ENCODE measurements at places on chromosomes 6 and 20. TPM values are rescaled to one million over a fixed set of nuclear protein-coding genes. Genes with fewer than 3 reads are reported as not detected.

GRCh38 chr20:58309591-58310290 lies at the start of gene RAB22A:
Gene RAB22A, plus strand, starts transcription at chr20:58309715. Its CDS starts 262 bp downstream, at chr20:58309977.
- no peak for DNase-seq

The GATA5 gene
- total RNA-seq, result not detected

DNA sequence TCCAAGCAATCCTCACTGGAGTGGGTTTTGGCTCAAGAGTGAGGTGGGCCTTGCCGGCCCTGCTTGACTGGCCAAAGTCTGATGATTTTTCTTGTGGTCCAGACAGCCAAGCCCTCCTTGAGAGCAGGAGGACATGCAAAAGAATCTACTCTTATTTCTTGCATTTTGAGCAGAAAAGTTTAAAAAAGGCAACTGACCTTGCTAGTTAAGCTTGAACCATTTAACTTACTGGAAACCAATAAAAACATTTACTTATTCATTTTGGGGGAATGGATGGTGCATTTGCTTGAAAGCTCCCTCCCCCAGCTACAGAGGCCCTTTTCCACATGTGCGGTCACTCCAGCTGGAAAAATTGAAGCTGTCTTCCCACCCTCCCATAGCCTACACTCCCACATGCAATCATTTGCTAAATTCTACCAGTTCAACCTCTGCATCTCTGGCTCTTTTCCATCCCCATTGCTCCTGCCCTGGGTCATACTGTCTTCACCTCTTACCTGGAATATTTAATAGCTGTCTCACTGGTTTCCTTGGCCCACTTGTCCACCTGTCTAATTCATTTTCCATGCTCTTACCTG lies 527.9 kb downstream of the DHX35 start:
- DNase-seq, result no peak

DNA sequence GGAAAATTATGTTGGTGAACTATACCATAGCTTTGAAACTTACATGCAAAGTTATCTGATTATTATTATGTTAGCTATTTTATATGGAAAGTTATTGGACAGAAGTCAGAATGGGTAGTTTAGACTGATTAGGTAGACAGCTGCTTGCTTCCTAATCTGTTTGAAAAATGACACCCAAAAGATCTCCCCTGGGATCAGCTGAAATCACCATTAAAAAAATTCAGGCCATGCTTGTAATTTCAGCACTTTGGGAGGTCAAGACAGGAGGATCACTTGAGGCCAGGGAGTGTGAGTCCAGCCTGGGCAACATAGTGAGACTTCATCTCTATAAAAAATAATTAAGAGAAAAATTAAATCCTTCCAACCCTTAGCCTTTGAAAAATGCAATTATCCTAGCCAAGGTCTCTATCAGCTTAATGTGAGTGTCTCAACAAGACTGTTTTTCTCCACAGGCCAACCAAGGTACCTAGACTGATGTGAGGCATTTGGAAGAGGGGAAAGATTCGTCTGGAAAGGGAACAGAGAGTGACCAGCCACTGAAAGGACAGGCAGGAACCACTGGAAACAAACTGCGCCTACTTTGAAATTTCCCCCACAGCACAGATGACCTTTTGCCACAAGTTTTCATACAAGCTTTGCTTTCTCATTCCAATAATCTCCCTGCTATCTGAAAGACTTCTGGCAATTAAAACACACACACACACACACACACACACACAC lies 232.3 kb downstream of the GMPR start:
- no peak for DNase-seq

GRCh38 chr20:24935766-24936525 lies 13.1 kb upstream of the CST7 start:
- no peak for DNase-seq

The SLC32A1 gene
- not detected for total RNA-seq

GRCh38 chr20:34058831-34059230 lies 53.2 kb downstream of the EIF2S2 start:
- DNase-seq, result no peak

- DNase-seq, result no peak
These were observed 37.8 kb downstream of the MUC22 start for GRCh38 chr6:31048099-31048498.

DNA sequence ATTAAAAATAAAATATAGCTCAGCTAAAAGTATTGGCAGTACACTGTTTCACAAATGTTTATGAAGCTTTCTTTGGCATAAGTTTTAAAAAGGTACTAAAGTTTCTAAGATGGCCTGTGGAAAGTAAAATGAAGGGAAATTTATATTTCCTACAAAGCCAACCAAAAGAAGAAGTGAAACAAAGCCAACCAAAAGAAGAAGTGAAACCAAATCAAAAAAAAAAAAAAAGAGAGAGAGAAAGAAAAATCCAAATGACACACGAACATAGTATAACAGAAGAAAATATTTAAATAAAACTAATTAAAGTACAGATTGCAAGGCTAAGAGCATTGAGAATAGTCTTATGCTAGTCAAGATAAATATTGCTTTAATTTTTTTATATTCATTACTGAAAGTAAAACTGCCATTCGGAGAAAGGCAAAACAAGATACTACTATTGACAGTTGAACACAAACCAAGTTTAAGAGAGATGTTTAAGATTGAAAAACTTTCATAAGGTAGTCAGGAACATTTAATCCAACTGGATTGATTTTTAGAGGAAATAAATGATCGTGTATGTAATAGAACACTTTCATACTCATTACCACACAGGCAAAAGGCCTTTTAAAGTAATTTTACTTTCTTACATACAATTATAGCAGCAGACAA lies 12.8 kb upstream of the KHDRBS2 start:
- DNase-seq, result no peak

GRCh38 chr6:99390896-99391295 lies 3.1 kb downstream of the COQ3 start:
- no peak for DNase-seq

The OPRM1 gene
- not detected for total RNA-seq

GRCh38 chr6:101326411-101326810 lies 67.1 kb upstream of the GRIK2 start:
- DNase-seq, result no peak

DNA sequence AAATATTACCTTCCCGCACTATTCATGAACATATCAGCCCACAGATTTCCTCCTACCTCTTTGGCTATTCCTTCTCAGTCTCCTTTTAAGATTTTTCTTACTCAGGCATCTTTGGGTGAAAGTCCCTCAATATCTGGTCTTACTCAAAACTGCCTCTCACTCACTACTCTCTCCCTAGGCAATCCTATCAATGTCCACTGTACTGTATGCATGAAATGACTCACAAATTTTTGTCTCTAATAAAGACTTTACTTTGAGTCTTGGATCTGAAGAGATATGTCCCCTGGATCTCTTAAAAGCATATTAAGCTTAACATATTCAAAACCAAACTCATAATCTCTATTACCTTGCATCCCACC lies 24.4 kb downstream of the IL22RA2 start:
- DNase-seq, result no peak

DNA sequence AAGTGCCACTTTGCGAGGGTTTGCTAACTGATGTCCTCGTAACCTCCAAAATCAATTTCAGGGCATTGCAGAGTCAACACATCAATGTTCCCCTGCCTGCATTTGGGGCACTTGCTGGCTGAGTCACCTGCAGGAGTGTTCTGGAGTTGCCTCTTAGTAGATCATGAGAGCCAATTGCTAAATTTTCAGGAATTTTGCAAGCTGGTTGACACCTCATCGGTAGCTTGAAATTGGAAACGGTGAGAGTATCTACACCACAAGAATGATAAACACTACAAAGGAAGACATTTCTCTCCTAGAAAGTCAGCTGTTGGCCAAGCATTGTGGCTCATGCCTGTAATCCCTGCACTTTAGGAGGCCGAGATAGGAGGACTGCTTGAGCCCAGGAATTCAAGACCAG lies 10.8 kb upstream of the BFSP1 start:
- no peak for DNase-seq

- DNase-seq, result no peak
These were observed 3.7 kb downstream of the SAPCD1 start for GRCh38 chr6:31765910-31766794.

- no peak for DNase-seq
These were observed 55.3 kb downstream of the UNC5CL start for GRCh38 chr6:40983752-40984151.

The MACROD2 gene
- 0.51 TPM for total RNA-seq

GRCh38 chr20:43536817-43537440 lies 21.9 kb upstream of the SGK2 start:
- peak; percentile 36 for DNase-seq

GRCh38 chr6:82711971-82712370 lies 348.4 kb downstream of the TPBG start:
- peak; percentile 64 for DNase-seq

The ID4 gene
- total RNA-seq, result 7.0 TPM

The TFAP2D gene
- not detected for total RNA-seq

DNA sequence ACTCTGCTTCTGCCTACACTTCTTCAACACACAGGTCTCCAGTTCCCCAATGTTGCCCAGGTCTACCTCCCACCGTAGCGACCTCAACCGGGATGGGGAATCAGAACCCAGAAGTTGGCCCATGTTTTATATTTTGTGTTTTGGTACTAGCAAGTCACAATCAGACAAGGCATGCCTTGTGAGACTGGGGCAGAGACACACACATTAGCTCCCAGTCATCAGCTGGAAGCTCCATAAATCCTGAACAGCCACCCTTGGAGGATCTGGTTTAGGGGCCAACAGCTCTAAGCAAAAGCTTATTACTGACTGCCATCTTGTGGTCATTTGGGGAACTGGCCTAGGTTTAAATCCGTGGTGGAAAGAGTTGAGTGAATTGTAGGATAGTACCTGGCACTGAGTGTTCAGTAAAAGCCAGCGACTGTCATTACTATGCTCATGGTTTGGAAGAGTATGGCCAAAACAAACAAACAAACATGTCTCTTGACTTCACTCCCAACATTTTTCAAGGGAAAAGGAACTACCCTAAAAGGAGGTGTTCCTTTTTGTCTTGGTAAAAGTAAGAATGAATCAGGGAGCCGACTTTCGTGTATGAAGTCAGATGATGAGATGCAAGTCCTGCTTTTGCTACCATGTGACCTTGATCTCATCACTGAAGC lies 40.5 kb downstream of the PIM1 start:
- peak; percentile 45 for DNase-seq

DNA sequence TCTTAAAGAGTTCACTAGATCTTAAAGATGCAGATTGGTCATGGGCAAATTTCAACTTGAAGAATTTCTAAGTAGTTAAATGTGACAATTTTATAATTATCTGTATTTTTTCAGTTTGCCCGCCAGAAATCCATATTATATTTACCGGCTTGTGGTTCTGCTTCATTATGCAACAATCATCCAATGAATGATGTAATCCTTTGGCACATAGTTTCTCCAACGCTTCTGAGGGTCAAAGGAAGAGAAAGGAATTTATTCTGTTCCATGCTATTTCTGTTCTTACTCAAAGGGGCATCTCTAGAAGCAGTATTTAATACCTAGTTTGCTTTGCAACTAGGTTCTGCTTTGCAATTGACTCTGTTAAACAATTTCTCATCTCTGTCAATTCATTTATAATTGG lies 359.3 kb upstream of the PLCB4 start:
- no peak for DNase-seq

- DNase-seq, result no peak
These were observed 12.5 kb upstream of the FERMT1 start for GRCh38 chr20:6135347-6135746.

DNA sequence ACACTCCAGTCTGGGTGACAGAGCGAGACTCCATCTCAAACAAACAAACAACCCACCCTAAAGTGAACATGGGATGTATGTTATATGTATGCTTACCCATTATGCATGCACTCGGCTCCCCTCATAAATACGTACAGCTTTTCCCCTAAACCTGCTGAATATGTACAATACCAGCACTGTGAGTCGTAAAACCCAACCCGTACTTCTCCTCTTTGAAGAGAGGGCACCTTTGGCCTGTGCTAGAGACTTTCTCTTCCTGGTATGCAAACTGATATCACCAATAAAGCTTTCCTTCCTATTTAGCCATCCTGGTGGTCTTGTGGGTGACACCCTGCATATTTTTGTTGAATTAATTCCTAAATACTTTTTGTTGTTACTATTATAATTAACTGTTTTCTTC lies 51.3 kb downstream of the VSTM2L start:
- no peak for DNase-seq

DNA sequence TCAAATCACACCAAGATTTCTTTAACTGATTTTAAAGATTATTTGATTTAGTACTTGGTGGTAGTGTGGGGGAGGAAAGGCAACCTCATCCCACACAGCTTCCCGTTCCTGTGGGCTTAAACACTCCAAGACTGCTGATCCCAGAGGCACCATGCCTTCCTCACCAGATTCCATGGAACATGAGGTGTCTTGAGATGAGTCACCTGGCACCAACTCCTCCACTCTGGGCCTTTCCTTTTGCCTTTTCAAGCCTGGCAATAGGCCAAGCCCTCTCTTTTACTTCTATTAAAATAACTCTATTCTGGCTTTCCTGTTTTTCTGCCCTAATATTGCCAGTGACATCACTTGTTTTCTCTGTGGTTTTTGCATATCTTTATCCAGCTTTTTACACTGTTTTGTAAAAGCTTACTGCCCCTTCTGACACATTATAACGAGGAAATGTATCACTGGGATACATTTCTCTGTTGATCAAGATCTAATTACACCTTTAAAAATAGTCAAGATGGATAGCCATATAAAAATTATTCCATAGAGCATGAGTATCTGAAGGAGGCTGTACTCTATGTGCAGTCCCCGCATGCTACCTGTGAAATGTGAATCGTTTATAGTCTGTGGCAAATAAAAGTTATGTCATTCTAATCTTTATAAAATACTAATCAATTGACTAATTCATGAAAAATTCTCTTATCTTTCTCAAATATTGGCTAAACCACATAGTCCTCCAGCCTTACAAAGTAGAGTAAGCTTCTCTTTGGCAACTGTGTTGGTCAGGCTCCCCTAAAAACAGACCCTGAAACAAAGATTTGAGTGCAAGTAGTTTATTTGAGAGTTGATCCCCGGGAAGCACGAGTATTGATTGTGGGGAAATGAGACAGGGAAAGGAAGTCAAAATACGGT lies 257.8 kb upstream of the KCNQ5 start:
- peak; percentile 75 for DNase-seq

DNA sequence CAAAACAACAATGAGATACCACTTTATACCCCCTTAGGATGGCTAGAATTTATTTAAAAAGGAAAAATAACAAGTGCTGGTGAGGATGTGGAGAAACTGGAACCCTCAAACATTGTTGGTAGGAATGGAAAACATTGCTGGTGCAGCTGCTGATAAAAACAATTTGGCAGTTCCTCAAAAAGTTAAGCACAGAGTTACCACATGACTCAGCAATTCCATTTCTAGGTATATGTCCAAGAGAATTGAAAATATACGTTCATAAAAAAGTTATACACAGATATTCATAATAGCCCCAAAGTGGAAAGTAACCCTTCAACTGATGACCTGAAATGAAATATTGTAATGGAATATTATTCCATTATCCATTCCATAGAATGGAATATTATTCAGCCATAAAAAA lies 55.0 kb downstream of the CD83 start:
- DNase-seq, result no peak

The TMEM200A gene
- total RNA-seq, result 2.1 TPM

All from epithelial cell of proximal tubule (primary cell).